Omental fat pad (tissue), 4 donors: ENCODE measurements at places on chromosomes 1 and 21. TPM values are rescaled to one million over a fixed set of nuclear protein-coding genes. Genes with fewer than 3 reads are reported as not detected.

Gene ICOSLG
- total RNA-seq, result 1.7 TPM

Gene FMO2
- total RNA-seq, result 40.6 TPM

Gene LCE1E
- not detected for total RNA-seq

Gene MAGOH
- 20.3 TPM for total RNA-seq

Gene CTBS
- 23.5 TPM for total RNA-seq

Gene MAP7D1
- 73.3 TPM for total RNA-seq

Gene PTGFR
- 13.6 TPM for total RNA-seq

Gene FPGT
- total RNA-seq, result 24.0 TPM

Gene CLCA2
- total RNA-seq, result 0.94 TPM

DNA sequence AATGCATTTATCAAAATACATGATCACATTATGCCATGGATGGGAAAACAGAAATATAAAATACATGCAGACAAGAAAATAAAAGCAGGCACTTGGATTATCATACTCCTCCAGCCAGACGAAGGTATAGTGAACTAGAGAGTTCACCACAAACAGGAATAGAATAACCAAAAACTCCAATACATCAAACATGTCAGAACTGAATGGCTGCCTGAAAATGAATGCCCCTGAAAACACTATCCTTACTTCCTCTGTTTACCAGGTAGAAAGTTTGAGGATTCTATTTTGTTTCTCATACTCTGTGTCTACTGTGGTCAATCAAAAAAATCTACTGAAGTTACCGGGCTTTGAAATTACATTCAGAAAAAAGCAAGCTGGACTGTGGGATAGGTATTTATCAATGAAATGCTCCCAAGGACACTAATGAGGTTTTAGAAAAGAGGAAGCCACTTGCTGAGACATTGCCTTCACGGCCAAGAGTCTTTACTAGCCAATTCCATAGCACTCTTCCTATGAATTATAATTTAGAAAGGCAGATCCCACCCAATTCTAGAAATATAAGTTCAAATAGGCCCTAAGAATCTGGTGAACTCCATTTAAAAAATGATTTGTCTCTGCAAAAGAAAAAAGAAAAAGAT lies 197.7 kb downstream of the SMYD3 start:
- no peak for DNase-seq

- DNase-seq, result no peak
Observed at GRCh38 chr1:203136409-203137042, 9.0 kb downstream of the ADORA1 start.

DNA sequence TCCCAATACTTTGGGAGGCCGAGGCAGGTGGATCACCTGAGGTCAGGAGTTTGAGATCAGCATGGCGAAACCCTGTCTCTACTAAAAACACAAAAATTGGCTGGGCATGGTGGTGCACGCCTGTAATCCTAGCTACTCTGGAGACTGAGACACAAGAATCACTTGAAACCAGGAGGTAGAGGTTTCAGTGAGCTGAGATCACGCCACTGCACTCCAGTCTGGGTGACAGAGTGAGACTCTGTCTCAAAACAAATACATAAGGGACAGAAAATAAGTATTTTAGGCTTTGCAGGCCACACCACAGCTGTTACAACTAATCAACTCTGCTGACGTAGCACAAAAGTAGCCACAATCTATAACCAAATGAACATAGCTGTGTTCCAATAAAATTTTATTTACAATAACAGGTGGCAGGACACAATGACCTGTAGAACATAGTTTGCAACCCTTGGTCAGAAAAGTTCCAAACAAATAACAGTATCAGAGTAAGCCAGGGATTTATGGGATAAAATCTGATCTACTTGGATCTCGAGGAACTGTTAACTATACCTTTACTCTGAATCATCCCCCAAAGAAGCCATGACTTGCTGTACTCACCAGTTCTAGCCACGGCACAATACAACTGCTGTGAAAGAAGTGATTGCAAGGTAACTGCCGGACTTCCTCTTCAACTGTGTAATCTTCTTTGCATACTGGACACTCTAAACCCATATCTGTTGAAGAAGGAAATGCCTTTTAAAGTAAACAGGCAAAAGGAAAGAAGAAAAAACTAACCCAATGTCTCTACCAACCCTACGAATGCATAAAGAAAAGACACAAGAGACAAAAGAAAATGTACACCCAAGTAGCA lies 28.3 kb downstream of the CD160 start:
- DNase-seq, result no peak

DNA sequence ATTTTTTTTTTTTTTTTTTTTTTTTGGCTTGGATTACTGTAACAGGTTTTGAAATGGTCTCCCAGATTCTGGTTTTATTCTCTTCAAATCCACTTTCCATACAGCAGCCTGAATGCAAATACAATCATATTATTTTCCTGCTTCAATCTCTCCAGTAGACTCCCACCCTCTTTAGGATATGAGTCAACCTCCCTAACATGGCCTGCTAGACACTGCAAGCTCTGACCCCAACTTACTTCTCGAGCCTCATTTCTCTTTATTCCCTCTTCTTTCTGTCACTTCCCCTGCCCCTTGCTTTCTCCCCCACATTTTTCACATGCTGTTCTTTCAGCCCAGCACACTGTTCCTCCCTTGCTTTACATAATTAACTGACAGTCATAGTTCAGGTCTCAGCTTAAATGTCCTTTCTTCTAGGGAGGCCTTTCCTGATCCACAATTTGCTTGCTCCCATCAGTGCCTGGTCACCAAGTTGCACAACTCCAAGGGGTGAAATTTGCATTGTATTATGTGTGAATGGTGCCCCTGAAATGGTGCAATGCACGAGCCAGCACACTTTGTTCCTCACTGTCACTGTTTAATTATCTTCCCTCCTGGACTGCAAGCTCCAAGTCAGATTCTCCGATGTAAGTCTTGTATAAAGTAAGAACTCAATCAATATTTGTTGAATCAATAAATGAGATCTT lies 22.1 kb upstream of the IL19 start:
- DNase-seq, result no peak

GRCh38 chr1:162141281-162142054 lies 72.0 kb downstream of the NOS1AP start:
- no peak for DNase-seq

GRCh38 chr21:33305938-33306337 lies 18.8 kb upstream of the IFNAR1 start:
- no peak for DNase-seq

GRCh38 chr1:56897150-56898004 lies 42.8 kb downstream of the C8A start:
- DNase-seq, result no peak

DNA sequence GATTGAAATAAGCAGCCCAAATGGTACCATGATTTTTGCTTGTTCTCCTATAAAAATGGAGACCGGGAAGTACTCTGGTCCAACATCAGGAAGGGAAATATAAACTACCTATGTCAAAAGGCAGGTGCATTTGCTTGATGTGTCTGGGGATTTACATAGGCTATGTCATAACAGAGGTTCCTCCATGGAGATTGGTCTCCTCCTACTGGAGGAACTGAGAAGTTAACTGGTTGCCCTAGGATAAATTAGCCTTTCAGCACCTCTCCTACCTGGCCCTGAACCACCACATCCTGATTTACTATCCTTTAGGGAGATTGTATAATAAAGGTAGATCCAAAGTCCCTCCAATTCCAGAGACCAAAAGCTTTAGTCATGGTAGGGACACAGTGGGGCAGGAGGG lies 1109.3 kb upstream of the B3GALT2 start:
- DNase-seq, result no peak

DNA sequence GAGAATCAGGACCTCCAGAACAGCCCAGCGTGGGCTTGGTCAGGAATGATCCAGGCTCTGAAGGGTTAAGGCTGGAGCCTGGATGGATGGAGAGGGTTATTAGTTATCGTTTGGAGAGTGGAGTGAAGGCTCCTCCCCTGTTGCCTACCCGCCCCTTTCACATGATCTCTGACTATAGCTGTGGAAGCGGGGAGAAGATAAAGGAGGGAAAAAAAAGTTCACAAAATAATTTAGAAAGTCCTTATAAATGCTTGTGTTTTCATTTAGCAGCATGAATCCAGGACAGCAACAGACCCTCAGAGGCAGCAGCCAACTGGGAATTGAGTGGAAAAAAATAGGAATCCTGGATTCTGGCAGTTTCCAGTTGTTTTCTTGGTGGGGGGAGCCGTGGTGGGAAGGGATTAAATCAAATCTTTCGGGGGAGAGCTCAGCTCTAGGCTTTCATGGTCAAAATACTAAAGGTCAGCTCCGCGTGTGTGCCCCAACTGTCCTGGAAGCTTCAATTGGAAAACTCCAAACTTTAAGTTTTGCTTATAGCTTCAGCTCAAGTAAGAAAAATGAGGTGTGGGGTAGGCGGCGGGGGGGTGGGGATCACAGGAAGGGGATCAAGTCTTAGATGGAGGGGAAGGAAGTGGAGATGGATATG lies 595 bp upstream of the DDR2 start:
- DNase-seq, result no peak

- DNase-seq, result no peak
Observed at GRCh38 chr1:227120826-227121225, 180.7 kb downstream of the COQ8A start.

DNA sequence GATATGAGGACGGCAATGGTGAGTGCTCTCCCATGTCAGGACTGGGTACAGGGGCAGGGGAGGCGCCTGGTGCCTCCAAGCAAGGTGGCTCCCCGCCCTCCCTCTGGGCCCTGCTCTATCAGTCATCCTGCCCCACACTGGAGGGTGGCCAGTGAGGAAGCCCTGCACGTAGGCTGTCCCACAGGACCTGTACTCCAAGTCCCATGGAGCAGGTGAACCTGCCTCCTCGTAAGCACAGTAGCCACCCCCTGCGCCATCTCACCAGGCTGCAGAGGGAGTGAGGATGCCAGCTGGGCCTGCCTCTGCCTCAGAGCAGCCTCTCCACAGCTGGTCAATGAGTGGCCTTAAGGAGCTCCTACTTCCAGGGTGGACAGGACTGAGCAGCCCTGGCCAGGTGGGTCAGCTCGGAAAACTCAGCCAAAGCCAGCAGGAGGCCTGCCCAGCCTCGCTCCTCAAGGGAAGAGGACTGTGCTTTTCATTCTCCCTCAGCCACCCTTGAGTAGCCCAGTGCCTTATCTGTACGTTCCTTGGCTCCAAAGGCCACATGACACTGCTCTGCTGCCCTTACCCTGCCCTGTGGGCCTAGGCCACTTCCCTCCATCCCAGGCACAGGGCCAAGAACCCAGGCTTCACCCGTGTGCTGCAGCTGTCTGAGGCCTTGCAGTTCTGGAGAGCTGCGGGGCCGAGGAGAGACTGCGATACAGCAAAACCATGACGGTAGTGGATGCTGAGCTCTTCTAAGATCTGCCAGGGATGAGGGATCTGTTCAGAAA lies 39.6 kb downstream of the SLC45A1 start:
- DNase-seq, result no peak

- DNase-seq, result no peak
Observed at GRCh38 chr1:240021709-240022108, 70.0 kb upstream of the FMN2 start.

GRCh38 chr1:32899586-32900296 lies 1.4 kb downstream of the TMEM54 start:
- DNase-seq, result no peak

GRCh38 chr1:64112281-64112680 lies 91.1 kb upstream of the UBE2U start:
- DNase-seq, result no peak

DNA sequence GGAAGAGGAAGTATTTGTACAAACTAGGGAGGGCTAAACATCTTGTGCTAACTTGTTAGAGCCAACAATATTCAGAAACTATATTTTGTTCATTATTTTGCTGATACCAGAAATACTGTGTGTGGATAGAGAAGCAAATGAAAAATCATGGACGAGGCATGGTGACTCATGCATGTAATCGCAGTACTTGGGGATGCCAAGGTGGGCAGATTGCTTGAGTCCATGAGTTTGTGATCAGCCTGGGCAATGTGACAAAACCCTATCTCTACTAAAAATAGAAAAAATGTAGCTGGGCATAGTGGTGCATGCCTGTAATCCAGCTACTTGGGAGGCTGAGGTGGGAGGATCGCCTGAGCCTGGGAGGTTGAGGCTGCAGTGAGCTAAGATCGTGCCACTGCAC lies 13.4 kb downstream of the LRRC41 start:
- no peak for DNase-seq

DNA sequence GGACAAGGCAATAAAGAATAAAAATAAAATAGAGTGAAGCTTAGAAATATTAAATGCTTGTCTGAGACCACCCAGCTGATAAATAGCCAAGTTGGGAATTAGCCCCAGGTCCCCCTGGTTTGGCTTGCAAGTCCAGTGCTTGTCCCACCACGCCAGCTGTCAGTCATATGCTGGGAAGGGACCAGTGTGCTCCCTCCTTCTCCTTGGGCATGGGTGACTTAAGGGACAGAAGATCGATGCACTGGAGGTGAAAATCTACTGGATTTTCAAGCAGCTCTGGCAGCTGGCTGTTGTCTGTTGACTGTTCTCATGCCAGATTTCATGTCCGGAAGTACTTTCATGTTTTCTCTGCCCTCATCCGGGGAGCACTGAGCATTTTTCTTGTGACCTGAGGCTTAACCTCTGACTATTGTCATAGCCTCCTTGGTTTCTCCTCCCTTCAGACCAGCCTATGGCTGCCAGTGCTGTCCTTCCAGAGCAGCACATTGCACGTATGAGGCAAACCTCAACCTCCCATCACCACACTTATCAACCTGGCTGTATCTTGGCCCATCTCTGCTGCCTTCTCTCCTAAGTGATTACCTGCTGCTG lies 12.4 kb downstream of the LMOD1 start:
- no peak for DNase-seq

GRCh38 chr1:10613340-10613739 lies 138.6 kb downstream of the PEX14 start:
- no peak for DNase-seq

- DNase-seq, result no peak
Observed at GRCh38 chr1:33753087-33753856, 110.6 kb upstream of the HMGB4 start.

- DNase-seq, result peak; percentile 78
Observed at GRCh38 chr1:34852677-34853217, 6.8 kb downstream of the SMIM12 start.

- no peak for DNase-seq
Observed at GRCh38 chr21:16069178-16070112, 339.7 kb downstream of the USP25 start.

- no peak for DNase-seq
Observed at GRCh38 chr1:24727501-24728216, 17.6 kb upstream of the CLIC4 start.

GRCh38 chr1:94646141-94646643 lies 104.6 kb upstream of the F3 start:
- DNase-seq, result no peak

GRCh38 chr1:24849672-24850295 lies 80.3 kb downstream of the RUNX3 start:
- no peak for DNase-seq
